Activated T-helper 17 cell treated with anti-CD3 and anti-CD28 coated beads, Interleukin-2, amount 50 U/mL, for 72 hours (primary cell): ENCODE measurements at places on chromosomes 7 and 10. TPM values are rescaled to one million over a fixed set of nuclear protein-coding genes. Genes with fewer than 3 reads are reported as not detected.
A peak's percentile ranks its signal among the peaks of the same experiment; 100 is the strongest.

DNA sequence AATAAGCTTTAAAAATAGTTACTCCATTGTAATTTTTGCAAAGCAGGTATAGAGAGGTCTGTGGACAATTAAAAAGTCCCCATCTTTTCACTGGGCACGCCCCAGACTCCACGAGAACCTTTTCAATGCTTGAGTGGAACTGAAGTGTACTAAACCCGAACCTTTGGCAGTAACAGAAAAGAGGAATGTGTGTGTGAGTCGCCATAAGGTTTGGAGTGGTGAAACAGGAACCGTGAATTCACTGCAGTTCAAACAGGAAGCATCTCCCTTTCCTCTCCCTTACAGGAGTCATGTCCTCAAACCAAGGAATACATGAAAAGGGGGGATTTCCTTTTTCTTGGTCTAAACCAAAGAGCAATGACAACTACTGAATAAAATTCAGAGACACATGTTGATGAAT, 23.2 kb downstream of the NDUFB2 start:
- no peak for ATAC-seq

The LRRC61 gene
- 61.6 TPM for total RNA-seq

DNA sequence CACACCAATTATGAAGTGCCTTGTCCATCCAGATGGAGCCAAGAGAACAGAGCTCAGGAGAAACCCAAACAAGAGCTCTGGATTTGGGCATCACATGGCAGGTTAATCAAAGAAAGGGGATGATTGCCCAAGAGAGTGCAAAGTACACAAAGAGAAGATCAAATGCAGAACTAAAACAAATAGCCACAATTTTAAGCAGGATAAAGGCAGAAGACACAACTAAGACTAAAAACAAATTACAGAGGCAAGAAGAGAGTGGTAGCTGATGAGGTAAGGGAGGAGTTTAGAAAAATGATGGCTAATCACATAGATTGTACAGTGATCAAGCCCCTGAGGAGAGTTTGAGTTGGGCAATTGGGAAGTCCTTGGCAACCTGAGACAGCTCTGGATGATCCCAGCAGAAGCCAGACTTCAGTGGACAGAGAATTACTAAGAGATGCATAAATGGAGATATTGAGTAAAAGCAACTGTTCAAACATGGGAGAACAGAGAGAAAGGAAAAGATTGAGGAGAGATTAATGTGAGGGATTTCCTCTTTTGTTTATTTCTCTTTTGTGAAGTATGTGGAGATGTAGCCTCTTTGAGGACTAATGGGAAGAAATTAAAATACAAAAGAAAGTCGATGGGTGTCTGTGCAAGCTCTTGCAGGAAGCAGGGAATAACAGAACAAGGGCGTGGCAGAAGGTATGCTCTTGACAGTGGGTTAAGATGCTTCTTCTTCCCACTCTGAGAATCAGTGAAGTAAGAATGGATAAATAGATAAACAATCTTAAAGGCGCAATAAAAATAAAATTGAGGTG, 101.9 kb downstream of the LRRN3 start:
- ATAC-seq: no peak

DNA sequence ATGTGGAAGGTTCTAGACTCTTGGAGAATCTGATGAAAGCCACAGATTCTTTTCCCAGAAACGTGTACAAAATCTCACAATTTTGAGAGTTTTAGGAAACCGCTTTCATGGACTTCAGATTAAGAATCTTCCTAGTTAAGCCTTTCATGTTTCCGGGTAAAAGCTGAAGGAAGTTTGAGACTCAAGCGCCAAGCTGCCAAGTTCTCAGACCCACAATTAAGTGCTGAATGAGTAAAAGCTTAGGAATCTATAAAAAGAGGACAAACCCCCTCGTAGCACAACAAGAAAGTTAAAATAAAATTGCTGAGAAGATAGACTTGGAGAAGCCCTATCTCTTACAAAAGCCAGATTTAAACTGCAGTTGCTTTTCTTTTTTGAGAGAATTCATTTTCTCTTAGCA, 99.6 kb downstream of the ST8SIA6 start:
- no peak for ATAC-seq

- no peak for ATAC-seq
These were observed 8.8 kb downstream of the CDK6 start for GRCh38 chr7:92827464-92828120.

DNA sequence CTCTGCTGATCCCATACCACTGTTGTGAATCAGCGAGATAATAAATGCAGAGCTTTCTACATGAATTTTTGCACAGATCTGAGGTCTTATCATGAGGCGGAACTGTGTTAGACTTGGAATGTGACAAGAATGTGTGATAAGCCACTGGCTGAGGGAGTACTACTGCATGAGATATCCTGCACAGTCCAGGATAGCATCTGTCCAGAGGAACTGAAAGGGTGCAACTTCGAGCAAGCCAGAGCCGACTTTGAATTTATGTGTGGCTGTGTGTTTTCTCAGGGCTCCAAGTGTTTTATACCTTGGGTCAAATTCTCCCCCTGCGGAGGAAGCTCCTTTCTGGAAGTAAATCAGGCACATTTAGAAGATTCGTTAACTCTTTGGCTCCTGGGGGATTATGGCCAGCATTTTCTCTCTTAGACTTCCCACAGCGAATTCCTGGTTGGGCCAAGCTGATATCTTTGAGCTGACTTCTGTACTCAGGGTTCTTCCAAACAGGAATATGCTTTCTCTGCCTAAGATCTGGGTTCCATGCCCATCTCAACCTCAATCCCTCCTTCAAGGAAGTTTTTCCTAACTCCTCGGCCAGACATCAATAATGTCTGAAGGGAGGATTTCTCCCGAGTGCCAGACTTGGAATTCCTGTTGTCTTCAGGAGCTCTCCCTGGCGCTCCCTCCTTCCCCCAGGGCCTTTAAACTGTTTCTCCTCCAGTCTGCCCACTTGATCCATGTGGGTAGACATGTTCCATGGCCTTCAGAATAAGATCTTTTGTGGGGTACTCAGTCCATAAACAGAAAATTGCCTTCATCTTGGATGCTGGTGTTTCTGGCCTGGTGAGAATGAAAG, 2.5 kb upstream of the MEST start:
- no peak for ATAC-seq

- no peak for ATAC-seq
These were observed 10.2 kb downstream of the STK32C start for GRCh38 chr10:132297526-132297925.

DNA sequence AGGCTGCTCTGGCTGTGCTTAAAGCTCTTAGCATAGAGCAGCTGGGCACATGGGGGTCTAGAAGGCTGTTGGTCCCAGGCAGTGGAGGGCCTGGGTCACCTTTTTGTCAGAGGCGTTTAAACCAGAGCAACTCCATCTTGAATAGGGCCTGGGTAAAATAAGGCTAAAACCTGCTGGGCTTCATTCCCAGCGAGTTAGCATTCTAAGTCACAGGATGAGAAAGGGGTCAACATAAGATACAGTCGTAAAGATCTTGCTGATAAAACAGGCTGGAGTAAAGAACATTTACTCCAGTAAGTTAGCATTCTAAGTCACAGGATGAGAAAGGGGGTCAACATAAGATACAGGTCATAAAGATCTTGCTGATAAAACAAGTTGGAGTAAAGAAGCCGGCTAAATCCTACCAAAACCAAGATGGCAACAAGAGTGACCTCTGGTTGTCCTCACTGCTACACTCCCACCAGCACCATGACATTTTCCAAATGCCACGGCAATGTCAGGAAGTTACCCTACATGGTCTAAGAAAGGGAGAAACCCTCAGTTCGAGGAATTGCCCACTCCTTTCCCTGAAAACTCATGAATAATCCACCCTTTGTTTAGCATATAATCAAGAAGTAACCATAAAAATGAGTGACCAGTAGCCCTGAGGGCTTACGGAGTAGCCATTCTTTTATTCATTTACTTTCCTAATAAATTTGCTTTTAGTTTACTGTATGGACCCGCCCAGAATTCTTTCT, 96.8 kb upstream of the PCBD1 start:
- ATAC-seq: peak; percentile 35

GRCh38 chr7:30800785-30801252, 29.6 kb downstream of the MINDY4 start:
- no peak for ATAC-seq

The TMEM139 gene
- total RNA-seq: 1.9 TPM

The ZNF786 gene
- 5.7 TPM for total RNA-seq

- ATAC-seq: no peak
These were observed 37.7 kb upstream of the ITGB1 start for GRCh38 chr10:32995751-32996150.

GRCh38 chr7:122082160-122082559, 61.9 kb downstream of the AASS start:
- no peak for ATAC-seq

- ATAC-seq: no peak
These were observed 28.2 kb upstream of the TLL2 start for GRCh38 chr10:96541921-96542320.

The CACNB2 gene
- not detected for total RNA-seq

DNA sequence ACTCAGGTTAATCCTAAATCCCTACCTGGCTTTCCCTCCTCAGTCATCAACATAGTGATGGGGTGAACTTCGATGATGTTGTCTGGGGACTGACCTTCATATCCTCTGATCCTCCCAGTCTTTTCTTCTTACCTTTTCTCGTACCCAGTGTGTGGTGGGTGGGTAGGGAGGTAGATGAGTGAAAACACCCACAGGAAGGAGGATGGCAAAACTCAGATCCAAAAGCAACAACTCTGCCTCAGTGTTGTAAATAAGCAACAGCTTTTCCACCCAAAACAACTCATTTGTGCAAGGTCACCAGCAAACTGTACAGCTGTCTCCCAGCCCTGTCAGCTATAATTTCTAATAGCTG, 38.6 kb downstream of the VOPP1 start:
- ATAC-seq: no peak

The SLC39A12 gene
- total RNA-seq: not detected

GRCh38 chr10:114990586-114990985, 52.6 kb downstream of the TRUB1 start:
- no peak for ATAC-seq

The NPTX2 gene
- not detected for total RNA-seq

- ATAC-seq: no peak
These were observed 102.2 kb downstream of the RNF216 start for GRCh38 chr7:5679048-5679812.

The ING3 gene
- total RNA-seq: 21.9 TPM

- ATAC-seq: no peak
These were observed 64.4 kb downstream of the EPDR1 start for GRCh38 chr7:37984750-37985390.

The CALHM3 gene
- not detected for total RNA-seq

DNA sequence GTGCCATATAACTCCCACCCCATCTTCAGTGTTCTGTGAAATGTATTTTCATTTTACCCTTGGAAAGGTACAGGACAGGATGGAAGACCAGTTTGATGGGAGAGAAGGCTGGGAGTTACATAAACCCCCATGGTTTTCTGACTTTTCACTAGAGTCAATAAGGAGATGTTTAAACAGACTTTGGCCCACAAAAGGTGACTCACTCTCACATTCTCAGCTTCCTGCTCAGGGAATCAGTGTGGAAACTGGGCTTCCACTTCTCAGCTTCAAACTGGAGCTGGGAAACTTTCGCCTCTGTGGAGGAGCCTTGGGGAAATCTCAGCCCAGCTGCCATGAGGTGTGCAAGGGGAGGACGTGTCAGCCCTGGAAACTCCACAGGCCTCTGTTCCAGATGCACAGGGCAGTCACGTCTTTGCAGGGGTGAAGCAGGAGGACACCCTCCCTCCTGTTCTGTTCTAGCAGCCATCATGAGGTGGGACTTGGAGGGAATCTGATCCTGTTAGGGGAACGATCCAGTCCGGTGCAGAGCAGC, 560.5 kb upstream of the GALNT17 start:
- no peak for ATAC-seq

DNA sequence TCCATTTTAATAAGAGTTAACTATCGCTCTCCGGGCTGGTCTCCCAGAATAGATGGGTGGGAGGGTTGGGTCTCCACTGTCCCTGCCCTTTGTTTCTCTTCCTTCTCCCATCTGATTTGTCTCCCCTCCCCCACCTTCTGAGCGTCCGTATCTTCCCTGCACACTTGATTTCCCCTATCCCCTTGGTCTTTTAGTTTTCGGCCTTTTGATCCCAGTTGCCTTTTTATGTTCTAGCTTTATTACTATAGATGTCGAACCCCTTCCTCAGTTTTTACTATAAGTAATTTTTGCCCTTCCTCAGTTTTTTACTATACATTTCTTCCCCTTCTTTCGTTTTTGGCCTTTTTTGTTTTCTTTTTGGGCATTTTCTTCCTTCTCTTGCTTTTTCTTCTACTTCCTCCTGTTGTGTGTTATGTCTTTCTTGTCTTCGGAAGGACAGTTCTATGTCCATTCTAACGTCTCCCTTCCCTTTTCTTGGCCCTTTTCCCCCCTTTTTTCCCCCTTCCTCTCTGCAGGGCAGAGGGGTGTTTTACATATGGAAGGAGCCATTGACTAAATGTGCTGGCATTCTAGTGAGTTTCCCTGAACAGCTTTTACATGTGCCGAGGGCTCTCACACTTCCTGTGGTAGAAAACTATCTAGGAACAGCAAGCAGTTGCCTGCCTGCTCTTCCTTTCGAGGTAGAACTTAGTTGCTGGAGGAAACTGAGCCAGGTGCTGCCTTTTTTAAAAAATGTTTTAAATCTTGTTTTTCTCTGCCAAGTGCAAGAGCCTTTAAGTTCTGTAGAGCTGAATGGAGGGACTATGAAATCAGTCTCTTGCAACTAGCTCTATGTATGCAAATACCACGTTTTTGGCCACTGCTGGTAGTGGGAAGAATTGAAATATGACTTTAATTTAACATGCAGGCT, 2.8 kb downstream of the TET1 start:
- no peak for ATAC-seq

- no peak for ATAC-seq
These were observed 39.8 kb upstream of the C10orf67 start for GRCh38 chr10:23384364-23384763.

The LMOD2 gene
- not detected for total RNA-seq

GRCh38 chr10:129523031-129523722, 56.1 kb downstream of the MGMT start:
- no peak for ATAC-seq

GRCh38 chr10:42691361-42692120, 53.2 kb upstream of the ZNF33B start:
- no peak for ATAC-seq

The FAM221A gene
- 8.3 TPM for total RNA-seq

DNA sequence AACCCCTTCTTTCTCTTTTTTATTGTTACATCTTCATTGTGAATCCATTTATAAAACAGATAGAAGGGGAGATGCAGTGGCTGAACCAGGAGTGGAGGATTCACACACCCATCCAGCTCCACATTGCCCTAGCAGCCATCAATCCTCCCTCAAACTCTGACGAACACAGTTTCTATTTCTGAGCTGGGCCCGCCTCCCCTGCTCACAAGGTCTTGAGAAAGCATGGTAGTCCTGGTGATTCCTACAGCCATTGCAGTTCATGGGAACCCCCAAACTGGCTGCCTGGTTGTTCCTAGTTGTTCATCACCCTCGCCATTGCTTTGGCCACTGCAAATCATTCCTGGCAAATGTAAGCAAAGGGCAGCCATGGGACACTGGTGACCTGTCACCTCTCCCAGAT, 258.5 kb upstream of the AOAH start:
- ATAC-seq: no peak
